Activated CD8-positive, alpha-beta memory T cell treated with anti-CD3 and anti-CD28 coated beads for 4 hours (primary cell): ENCODE measurements at places on chromosomes 5 and 9.

DNA sequence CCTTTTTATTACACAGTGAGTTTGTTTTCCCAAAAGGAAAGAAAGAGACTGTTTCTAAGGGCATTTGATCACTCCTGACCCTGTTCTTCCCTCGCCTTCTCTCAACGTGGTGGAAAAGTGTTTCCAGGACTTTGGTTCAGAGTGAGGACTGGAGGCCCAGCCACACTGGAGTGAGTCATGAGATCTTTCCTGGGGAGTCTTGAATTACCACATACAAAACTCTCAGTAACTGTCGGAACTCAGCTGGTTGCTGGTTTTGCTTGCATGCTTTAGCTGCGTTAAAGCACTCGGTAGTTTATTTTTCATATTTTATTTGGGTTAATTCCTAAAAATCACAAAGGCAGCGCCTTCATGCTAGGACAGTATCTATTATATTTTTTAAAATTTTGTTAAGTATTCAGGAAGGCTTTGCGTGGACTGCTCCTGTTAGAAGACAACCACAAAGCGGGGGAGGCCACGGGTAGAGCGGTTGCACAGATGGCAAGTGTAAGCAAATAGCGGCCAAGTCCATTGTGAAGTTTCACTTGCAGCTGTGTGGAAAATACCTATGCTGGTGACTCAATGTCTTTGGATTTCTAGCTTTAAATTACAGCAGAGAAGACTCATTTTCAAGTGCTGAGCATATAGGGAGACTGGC, 77.7 kb downstream of the ARSB start:
- no peak for DNase-seq

DNA sequence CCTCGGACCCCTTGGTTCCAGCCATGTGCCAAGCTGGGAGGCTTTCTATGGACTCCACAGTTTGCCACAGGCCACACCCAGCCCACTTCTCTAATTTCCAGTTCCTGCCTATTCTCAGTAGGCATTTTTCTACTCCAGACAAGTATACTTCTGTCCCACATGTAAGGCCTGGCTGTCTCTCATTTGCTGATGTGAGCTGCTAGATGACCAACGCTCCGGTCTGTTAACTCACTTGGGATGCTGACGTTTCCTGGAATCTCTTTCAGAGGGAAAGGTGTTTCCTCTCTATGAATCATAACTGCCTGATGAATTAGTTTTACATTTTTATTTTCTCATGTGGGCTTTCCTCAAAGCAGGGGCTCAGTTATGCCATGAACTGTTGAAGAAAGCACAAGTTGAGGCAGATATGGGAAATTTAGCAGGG, 36.3 kb downstream of the ERGIC1 start:
- no peak for DNase-seq

- no peak for DNase-seq
Observed at GRCh38 chr5:42837601-42838000, 25.9 kb upstream of the SELENOP start.

DNA sequence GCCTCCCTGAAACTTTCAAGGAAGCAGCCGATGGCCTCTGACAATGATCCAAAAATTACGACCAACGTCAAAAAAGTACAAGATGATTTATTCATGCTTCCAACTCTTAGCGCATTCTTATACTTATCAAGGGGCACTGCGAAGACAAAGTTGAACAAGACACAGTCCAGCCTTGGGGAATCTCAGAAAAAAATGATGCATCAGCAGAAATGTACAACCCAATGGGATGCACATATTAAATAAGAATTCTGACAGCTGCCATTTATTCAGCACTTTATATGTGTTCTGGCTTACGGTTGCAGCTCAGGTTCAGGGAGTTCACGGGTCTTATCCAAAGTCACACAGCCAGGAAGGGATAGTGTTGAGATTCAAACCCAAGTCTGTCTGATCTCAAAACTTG, 96.0 kb upstream of the CPLX2 start:
- no peak for DNase-seq

GRCh38 chr5:173509060-173509459, 107.4 kb downstream of the BOD1 start:
- no peak for DNase-seq

- DNase-seq: no peak
Observed at GRCh38 chr5:167699432-167699831, 592.0 kb upstream of the WWC1 start.

- DNase-seq: peak; percentile 67
Observed at GRCh38 chr9:136439481-136440408, at the start of gene INPP5E. INPP5E (minus strand) TSS chr9:136439845; CDS start chr9:136439419, 426 bp downstream.

- no peak for DNase-seq
Observed at GRCh38 chr9:27800692-27801370, 227.6 kb upstream of the C9orf72 start.

DNA sequence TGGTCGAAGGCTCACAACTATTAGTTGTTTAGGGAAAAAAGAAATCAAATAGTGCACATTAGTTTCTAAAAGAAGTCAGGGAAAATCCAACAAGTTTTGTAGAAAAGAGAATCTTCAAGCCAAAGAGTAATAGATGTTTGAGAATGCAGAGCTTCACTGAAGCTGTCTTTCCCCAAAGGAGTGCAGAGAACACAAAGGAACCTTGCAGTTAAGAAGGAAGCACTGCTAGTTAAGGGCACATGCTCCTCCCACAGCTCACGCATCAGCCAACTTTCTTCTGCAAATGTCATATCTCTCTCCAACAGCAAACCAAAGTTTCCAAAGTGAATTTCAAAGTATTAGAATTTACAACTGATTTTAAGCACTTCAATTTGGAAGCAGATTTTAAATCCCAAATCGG, 116.4 kb upstream of the FST start:
- no peak for DNase-seq

GRCh38 chr9:118271331-118271730, 567.1 kb downstream of the TLR4 start:
- DNase-seq: no peak

GRCh38 chr5:92962752-92963151, 618.3 kb downstream of the NR2F1-AS1 start:
- DNase-seq: no peak

DNA sequence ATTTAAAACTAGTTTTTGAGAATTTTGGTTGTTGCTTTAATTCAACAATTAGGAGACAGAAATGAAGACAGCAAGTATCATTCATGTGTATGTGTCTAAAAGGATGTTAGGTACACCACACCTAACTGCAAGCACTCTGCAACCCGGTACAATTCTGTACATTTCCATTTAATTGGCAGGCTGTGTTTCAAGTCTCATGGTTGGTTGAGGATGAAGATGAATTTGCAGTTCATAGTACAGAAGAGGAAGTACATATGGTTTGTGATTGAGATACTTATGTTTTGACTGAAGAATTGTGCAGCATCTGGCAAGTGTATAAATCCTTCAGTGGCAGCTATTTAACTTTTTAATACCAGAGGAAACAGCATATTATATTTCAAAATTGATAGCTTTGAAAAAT, 628.7 kb upstream of the ZNF608 start:
- no peak for DNase-seq

- no peak for DNase-seq
Observed at GRCh38 chr5:86665984-86666760, 48.4 kb downstream of the COX7C start.

DNA sequence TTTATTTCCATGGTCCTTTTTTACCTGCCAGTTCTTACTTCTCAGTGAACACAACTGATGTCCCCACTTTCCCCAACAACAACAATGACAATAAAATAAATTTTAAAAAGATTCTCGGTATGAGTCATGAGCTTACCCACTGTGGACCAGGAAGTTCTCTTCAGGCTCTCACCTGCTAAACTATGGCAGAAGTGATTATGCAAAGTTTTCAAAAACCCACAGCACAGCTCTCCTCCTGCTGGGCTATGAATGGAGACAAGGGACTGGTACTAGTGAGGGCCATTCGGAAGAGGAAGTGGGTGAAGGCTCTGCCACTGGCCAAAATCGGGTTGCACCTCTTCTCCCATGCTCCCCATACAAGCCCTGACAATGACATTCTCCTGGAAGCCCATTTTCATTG, 429.4 kb downstream of the PIK3R1 start:
- no peak for DNase-seq

DNA sequence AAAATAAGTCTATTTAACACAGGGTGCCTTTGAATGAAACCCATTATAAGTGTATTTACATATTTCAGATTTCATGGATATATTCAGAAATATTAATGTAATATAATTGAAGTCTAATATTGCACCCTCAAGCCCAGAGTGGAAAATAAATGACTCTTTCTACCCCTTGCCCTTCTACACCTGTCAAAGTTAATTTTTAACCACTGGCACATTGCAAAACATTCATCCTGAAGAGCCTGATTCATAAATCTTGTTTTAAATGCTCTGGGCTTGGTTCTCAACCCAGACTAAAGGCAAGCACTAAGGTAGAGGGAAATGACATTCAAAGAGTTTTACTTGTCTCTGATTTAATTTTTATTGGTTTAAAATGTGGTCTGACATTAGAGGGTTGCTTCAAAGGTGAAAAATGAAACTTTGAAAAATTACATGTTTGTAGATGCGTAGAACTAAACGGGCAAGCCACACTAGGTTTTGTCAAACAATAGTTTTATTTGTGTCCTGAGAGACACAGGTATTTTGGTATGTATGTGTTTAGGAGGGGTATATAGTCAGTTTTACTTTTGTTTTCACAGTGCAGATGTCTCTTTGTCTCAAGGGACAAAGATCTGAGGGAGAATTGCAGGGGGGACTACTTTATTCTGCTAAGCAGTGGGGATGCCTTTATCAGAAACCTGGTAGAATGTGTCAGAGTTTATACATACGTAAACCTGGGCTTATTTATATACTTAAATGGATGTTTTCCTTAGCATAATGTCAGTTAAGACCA, 69.7 kb downstream of the PIK3R1 start:
- DNase-seq: no peak

DNA sequence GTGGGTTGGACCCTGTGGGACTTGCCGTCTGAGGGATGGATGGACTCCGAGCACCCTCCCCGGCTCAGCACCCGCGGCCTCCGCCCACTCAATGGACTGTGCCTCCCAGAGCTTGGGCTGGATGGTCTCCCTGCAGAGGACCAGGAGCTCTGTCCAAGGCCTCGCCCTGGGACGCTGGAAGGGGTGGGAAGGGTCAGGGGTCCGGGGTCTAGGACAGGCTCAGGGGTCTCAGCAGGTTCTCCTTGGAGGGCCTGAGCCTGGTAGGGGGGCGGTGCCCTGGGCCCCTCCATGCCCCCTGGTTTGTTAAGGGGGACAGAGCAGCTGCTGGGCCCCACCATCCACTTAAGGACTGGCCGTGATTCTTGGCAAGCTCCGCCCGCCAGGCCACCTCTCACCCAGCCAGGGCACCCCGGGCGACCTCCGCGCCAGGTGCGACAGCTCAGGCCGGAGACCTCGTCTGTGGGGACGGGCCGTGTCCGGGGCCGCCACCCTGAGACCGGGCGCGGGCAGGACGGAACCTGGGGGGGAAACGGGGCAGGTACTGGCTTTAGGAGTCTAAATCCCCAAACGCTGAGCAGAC, 29.2 kb downstream of the EXOC3 start:
- DNase-seq: no peak

DNA sequence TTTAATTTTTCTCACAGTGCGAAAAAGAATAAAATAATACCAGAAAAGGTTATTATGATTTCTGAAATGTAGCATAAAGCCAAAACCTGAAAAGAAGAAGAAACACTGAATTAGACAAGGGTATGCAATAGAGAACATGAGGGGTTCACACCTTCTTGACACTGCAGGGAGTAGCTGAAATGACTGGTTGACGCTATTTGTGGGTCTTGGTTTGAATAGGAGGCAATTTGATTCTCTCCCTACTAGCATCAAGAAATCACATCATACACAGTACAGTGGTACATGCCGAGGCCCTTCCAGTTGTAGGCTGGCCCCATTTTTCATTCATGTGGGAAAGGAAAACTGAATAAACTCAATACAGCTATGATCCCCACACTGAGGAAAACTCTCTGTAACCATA, 68.6 kb downstream of the NR3C1 start:
- no peak for DNase-seq

- DNase-seq: no peak
Observed at GRCh38 chr5:164763206-164763605, 1257.8 kb downstream of the MAT2B start.

- DNase-seq: no peak
Observed at GRCh38 chr9:113210815-113211214, 10.3 kb downstream of the FKBP15 start.

- DNase-seq: no peak
Observed at GRCh38 chr9:133754688-133755227, 16.6 kb upstream of the SARDH start.

DNA sequence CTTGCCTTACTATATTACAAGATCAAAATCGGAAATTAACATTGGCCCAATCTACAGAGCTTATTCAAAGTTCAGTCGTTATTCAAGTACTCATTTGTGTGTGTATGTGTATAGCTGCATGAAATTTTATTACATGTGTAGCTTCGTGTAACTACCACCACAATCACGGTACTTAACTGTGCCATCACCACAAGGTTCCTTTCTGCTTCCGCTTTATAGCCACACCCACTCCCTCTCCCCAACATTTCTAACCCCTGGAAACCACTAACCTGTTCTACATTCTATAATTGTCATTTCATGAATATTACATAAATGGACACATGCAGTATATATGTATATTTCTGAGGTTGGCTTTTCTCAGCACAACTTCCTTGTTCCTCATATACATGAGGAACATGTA, 4.0 kb upstream of the TEX48 start:
- no peak for DNase-seq

DNA sequence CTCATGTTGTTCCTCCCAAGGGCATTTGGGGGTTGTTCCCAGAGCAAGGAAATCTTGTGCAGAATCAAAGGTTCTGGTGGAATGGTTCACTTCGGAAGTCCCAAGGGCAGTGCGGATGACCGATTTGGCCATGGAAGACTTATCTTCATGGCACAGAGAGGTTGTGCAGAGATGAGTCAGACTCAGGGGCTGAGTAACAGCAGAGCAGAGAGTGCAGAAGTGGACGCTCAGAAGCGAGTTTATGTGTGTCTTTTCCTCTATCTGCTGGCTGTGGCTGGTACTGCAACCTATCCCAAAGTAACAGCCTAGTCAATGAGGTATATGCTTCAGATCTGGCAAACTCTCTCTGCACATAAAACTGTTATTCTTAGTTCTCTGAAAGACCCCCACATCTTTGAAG, 118.1 kb downstream of the DPYSL3 start:
- DNase-seq: no peak
